ENCODE measurements at places on chromosomes 13 and 19.

DNA sequence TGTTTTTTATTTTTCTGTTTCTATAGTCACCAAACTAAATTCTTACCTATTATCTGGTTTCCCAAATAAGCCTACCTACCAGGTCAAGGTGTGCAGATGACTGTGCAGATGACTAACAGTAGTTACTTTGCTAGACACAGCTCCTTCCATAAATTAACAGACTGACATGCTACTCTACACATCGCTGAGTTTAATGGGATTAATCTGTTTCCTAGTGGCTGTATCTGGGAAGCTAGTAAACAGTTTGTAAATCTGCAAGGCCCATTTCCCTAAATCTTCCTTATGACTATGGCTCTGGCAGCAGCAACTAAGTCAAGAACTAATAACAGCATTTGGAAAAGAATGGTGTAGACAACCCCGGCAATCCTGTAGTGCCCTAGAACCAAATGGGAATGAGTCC is 27.9 kb downstream of the MIPEP start:
- no peak for DNase-seq

- no peak for DNase-seq
Observed at GRCh38 chr19:28388988-28389387, 824.0 kb downstream of the UQCRFS1 start.

DNA sequence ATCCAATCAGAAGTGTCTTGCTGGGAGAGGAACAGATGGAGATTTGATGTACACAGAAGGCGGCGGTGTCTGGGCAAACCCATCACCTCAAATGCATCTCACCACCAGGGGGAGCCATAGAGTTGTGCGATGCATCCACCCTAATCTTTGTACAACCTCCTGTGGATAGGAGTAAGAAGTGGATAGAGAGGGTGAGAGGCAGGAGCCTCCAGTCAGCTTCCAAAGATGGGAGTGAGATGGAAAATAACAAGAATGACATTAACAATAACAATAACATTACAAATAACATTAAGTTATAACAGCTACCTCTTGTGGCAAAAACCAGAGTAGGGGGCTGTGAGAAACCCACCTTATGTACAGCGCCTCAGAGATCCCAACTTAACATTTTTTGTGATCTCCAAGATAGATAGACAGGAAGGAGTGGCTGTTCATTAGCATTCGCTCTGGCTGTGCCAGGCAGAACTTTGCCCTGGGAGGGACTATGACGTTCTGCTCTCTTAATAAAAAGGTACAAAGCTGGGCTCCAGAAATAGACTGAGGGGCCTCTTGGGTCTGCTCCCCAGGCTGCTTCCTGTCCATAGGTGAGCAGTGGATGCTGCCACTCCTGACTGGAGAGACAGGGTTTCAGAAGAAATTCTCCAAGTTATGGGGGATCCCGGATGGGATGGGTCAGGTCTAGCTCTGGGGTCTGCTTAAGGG is 5.2 kb upstream of the CEACAM18 start:
- no peak for DNase-seq

GRCh38 chr19:40192758-40193586 is 1.7 kb downstream of the MAP3K10 start:
- no peak for DNase-seq

DNA sequence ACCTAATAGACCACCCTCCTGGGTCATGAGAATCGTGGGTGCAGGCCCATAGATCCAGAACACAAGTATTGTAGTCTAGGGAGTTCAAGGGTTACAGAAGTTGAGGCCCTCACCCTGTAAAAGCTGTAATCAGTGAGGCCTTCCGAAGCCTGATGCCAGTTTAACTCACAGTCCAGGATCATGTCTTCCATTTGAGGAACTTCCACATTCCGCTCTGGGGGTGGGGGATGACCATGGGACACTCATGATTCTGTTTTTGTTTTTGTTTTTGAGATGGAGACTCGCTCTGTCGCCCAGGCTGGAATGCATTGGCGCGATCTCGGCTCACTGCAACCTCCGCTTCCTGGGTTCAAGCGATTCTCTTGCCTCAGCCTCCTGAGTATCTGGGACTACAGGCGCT is 1.7 kb upstream of the RASIP1 start:
- no peak for DNase-seq
